ENCODE measurements at places on chromosomes 2 and 18. TPM values are rescaled to one million over a fixed set of nuclear protein-coding genes. Genes with fewer than 3 reads are reported as not detected.

COL5A2 gene
- total RNA-seq = 6.8 TPM

IL1F10 gene
- not detected for total RNA-seq

PCARE gene
- 0.67 TPM for total RNA-seq

QPCT gene
- 1.2 TPM for total RNA-seq

REL gene
- total RNA-seq = 4.4 TPM

DHRS9 gene
- total RNA-seq = 1.3 TPM

GPBAR1 gene
- 1.8 TPM for total RNA-seq

UGT1A9 gene
- total RNA-seq = not detected

SGPP2 gene
- 15.3 TPM for total RNA-seq

KLHL30 gene
- total RNA-seq = 20.0 TPM

NT5C1B gene
- total RNA-seq = not detected

LIMS2 gene
- 237 TPM for total RNA-seq

NIFK gene
- total RNA-seq = 22.2 TPM

APOB gene
- total RNA-seq = 8.5 TPM

KIF1A gene
- 0.65 TPM for total RNA-seq

STARD7 gene
- total RNA-seq = 179 TPM

APCDD1 gene
- total RNA-seq = 27.0 TPM

BOLA3 gene
- 89.6 TPM for total RNA-seq

TUBA3E gene
- total RNA-seq = 69.5 TPM

HNMT gene
- 12.7 TPM for total RNA-seq

CBLN2 gene
- not detected for total RNA-seq

ELOA2 gene
- total RNA-seq = not detected

CCDC150 gene
- 0.97 TPM for total RNA-seq

FTCDNL1 gene
- 3.3 TPM for total RNA-seq

POTEJ gene
- not detected for total RNA-seq

CD8B2 gene
- not detected for total RNA-seq
